NCI-H69 (cell line): ENCODE measurements at places on chromosomes 2 and 18.

DNA sequence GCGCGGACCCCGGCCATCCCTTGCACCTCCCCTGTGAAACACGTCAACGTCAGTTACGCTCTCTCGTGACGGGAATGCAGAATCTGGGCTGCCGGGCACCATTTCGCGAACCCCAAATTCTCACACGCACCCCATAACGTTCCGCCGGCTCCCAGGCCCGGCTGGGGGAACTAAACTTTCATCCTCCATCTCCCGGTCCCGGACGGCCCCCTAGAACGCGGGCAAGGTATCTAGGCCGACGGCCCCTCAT is 544 bp downstream of the DNAJC27 start:
- no peak for DNase-seq

- DNase-seq = no peak
Measured at GRCh38 chr2:120650022-120650644, 85.5 kb upstream of the GLI2 start.

GRCh38 chr18:57095884-57096283 is 51.0 kb upstream of the BOD1L2 start:
- DNase-seq = peak; percentile 65

- DNase-seq = no peak
Measured at GRCh38 chr2:59029058-59029457, 787.9 kb upstream of the FANCL start.

- peak; percentile 11 for DNase-seq
Measured at GRCh38 chr2:16870491-16871076, 204.9 kb upstream of the CYRIA start.
